Lung microvascular endothelial cell (primary cell): ENCODE measurements at places on chromosomes 11 and 22. TPM values are rescaled to one million over a fixed set of nuclear protein-coding genes. Genes with fewer than 3 reads are reported as not detected.

FAM111B gene
- 6.9 and 9.2 TPM in 2 replicates for total RNA-seq

ARHGAP8 gene
- total RNA-seq = not detected in 2 replicates

RIMBP3B gene
- under 0.01 TPM in 2 replicates for total RNA-seq

GLYAT gene
- not detected in 2 replicates for total RNA-seq

TREH gene
- total RNA-seq = not detected in 2 replicates

YPEL1 gene
- 2.8 and 5.2 TPM in 2 replicates for total RNA-seq

TEAD1 gene
- total RNA-seq = 13.9 and 22.8 TPM in 2 replicates

GNG3 gene
- total RNA-seq = not detected in 2 replicates

OPCML gene
- not detected in 2 replicates for total RNA-seq

IRAG1 gene
- total RNA-seq = 0.44 and 0.79 TPM in 2 replicates

BARX2 gene
- not detected in 2 replicates for total RNA-seq

ALKBH8 gene
- total RNA-seq = 4.1 and 5.0 TPM in 2 replicates

PKDREJ gene
- not detected in 2 replicates for total RNA-seq

RPS13 gene
- 1,169 and 1,233 TPM in 2 replicates for total RNA-seq

CABP7 gene
- total RNA-seq = not detected in 2 replicates

SCGB1D2 gene
- not detected in 2 replicates for total RNA-seq

OR8D4 gene
- not detected in 2 replicates for total RNA-seq

IFT27 gene
- total RNA-seq = 10.0 and 12.9 TPM in 2 replicates

SUSD2 gene
- total RNA-seq = 0.20 and 0.22 TPM in 2 replicates

GRAP2 gene
- total RNA-seq = under 0.01 TPM in 1 of 2 replicates, not detected in the other

PLAAT2 gene
- not detected in 2 replicates for total RNA-seq

FGF19 gene
- not detected in 2 replicates for total RNA-seq

CFAP300 gene
- total RNA-seq = not detected in 2 replicates

SLC5A12 gene
- total RNA-seq = not detected in 2 replicates

OR5T1 gene
- total RNA-seq = not detected in 2 replicates

APOBEC3C gene
- 0.20 and 2.0 TPM in 2 replicates for total RNA-seq

OR8G1 gene
- total RNA-seq = not detected in 2 replicates

OR5AN1 gene
- total RNA-seq = not detected in 2 replicates

INS gene
- total RNA-seq = not detected in 2 replicates
